Fibroblast of the aortic adventitia (primary cell): ENCODE measurements at places on chromosomes 12 and 14. TPM values are rescaled to one million over a fixed set of nuclear protein-coding genes. Genes with fewer than 3 reads are reported as not detected.
A peak's percentile ranks its signal among the peaks of the same experiment; 100 is the strongest.

KCNA5 gene
- total RNA-seq = not detected in 2 replicates

RBMS2 gene
- total RNA-seq = 7.1 and 19.2 TPM in 2 replicates

FIGNL2 gene
- total RNA-seq = 0.18 TPM in 1 of 2 replicates, not detected in the other

OR6C6 gene
- total RNA-seq = not detected in 2 replicates

DNA sequence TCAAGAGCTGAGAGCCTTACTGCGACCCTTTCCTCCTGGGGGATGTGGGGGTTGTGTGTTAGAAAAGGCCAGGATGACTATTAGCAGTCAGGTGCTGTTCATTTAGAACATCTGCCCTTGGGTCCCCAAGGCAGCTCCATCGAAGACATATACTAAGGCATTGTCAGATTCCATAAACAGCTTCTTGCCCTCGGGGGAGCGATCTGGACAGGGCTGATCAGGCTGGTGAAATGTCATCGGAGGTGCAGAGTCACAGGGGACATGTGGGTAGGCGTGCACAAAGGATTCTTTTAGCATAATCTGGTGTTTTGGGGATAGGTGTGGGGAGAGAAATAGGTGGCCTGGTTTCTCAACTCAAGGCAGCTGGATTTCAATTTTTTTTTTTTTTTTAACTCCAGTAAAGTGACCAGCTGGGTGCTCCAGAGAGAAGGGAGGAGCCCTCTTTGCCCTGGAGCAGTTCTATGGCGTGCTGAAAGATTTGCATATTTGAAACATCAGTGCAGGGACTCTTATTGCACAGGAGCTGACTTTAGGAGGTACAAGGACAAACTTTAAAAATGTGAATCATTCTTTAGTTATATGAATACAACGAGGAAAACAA, 160.1 kb downstream of the SUDS3 start:
- no peak for DNase-seq

GRCh38 chr14:54225457-54226060, 171.2 kb upstream of the CDKN3 start:
- DNase-seq = no peak

GRCh38 chr12:94172973-94173372, 24.6 kb downstream of the PLXNC1 start:
- DNase-seq = peak; percentile 87
